Stimulated activated CD4-positive, alpha-beta T cell treated with anti-CD3 and anti-CD28 coated beads, Interleukin-1b, Interleukin-23, amount 100 ng/mL, for 1 hour (primary cell): ENCODE measurements at places on chromosomes 1 and 21.

DNA sequence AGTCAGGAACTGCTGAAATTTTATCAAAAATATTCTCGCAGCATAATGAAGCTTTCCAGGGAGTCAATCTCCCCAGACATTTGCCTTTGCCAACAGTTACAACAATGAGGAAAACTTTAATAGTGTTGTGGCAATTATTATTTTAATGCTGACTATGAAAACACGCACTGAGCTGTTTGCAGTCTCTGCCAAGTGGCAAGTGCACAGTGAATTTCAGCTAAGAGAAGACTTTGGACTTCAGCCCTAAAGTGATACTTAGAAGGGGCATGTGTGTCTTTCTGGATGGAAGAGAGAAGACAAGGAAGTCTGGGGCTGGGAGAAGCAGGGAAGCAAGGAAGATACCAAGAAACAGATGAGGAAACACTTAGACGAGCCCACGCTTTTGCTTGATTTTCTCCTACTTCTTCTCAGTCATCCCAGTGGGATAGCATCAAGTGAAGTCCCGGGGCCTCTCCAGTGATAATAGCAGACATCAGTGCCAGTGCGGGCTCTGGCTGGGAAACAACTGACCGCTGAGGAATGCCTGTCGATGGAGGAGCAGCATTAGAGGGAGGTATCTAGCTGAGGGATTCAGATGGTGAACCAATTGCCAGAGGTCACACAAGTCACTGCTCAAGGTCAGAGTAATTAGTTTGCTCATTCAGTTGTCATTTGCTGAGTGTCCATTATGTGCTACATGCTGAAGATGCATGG is 196.3 kb downstream of the TTLL7 start:
- DNase-seq = no peak

DNA sequence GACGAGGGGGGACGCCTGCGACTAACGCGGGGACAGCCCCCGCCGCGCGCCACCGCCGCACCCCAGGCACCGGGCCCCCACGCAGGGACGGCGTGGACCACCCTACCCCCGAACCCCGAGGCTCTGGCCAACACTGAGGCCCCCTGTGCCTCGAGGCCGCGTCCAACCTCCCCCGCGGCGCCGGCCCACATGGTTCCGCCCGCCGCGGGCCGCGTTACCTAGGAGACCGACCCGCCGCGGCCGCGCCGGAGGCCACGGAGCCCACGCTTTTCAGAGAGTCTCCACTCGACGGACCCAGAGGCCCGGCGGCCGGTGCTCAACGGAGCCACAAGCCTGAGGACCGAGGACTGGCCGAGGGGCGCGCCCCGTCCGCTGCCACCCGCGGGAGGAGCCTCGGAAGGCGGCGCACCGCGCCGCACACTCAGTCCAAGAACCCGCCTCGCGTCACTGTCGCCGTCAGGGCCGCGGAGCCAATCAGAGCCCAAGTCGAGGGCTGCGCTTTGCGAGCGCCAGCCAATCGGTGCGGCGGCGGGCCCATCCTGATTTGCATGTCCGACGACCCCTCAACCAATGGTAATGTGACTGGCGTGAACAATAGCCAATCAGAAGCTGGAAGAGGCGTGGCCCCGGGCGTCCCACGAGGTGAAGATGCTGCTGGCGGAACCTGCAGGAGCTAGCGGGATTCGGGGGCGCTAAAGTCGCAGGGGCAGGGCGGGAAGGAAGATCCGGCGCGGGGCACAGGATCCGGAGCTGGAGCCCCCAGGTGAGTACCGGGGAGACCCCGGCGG is at the start of gene NPHP4:
Gene NPHP4, minus strand, starts transcription at position 400 of the 788 bp plus-strand sequence. CDS start 6,136 bp downstream, outside the sequence.
- DNase-seq = peak; percentile 97

- DNase-seq = no peak
These were observed 31.6 kb downstream of the TGFB2 start for GRCh38 chr1:218376722-218377121.

GRCh38 chr1:197235355-197235754 is 32.7 kb upstream of the CRB1 start:
- DNase-seq = no peak

- DNase-seq = no peak
These were observed 12.5 kb downstream of the MACO1 start for GRCh38 chr1:25443030-25443699.

DNA sequence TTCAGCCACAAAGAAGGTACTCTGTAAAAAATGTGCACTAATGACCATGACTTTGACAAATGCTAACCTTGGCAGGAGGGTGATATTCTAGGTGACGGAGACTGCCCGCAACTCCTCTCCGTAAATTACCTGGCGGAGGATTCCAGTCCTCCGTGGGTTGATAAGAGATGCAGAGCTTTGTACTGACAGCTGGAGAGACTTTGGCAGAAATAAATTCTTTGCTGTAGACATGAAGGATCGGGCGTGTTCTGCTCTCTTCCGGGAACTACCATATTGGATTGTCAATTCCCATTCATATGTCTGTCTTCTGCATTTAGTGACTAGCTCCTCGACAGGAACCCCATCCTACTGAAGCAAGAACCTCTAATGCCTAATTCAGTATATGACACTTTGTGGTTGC is 158.3 kb upstream of the KAZN start:
- no peak for DNase-seq

- no peak for DNase-seq
These were observed 8.8 kb upstream of the NT5C1A start for GRCh38 chr1:39680751-39681150.

GRCh38 chr21:25462517-25462971 is 144.7 kb downstream of the MRPL39 start:
- DNase-seq = no peak

DNA sequence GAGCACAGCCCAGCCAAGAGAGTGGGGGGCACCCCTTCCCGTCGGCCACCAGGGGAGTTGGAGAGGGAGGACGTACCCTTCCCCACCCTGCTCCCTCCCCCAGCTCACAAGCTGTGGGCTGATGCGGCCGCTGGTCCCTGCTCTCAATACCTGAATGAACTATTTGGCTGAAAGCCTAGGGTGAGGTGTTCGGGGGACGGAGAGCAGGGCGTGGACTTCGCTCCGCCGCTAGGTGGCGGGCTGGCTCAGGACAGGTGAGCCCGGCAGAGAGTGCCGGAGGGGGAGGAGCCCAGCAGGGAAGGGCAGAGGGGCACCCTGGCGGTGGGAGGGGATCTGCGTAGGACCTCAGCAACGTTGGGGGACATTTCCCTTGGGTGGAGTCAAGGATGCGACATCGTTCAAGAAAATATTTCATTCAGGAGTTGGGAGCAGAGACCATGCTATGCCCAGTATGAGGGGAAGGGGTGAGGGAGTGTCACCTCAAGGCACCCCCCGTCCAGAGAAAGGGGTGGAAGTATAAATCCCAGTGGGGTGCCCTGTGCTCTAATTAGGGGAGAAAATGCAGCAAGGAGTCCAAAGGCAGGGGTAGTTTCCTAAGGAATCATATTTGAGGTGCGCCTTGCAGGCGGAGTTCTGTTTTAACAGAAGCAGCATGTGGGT is 12.0 kb upstream of the RHBG start:
- peak; percentile 33 for DNase-seq

DNA sequence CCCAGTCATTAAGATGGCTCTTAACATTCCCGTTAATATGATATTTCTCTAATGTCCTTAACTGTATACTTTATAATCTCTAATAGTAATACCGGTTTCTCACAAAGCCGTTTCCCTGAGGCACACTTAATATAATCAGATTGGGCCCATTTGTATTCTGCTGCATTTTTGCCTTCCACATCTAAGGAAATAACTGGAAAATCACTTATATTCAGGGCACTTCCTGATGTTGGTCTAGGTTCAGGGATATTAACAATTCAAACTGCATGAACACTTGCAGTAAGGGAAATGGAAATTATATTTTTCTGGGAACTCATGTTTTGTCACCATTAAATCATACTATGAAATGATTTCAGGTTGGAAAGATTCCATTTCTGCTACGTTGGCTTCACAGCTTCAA is 119.8 kb downstream of the TPR start:
- DNase-seq = no peak

DNA sequence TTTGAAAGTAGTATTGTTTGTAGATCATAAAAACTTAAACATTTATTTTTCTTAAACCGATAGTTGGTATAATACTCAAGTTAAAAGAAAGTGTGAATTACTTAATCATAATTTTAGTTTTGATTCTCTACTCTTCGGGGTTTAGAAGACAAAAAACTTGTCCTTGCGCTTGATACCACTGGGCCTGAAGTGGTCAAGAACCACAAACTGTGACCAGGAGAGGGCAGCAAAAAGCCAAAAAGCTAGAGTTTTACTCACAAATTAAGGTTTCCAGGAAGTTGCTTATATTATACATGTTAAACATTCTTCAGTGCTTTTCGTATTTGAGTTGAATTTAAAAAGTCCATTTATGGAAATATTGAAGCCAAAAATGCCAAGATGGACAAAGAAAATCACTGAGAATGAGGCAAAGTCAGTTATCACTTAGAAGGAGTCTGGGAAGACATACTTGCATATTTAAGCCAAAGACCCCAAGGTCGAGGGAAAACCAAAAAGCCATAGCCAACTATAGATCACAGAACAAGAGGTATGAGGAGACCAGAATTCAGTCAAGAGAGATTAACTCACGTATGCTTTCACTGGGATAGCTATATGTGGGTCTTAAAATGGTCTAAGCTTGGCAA is 34.2 kb downstream of the EFCAB7 start:
- DNase-seq = no peak

DNA sequence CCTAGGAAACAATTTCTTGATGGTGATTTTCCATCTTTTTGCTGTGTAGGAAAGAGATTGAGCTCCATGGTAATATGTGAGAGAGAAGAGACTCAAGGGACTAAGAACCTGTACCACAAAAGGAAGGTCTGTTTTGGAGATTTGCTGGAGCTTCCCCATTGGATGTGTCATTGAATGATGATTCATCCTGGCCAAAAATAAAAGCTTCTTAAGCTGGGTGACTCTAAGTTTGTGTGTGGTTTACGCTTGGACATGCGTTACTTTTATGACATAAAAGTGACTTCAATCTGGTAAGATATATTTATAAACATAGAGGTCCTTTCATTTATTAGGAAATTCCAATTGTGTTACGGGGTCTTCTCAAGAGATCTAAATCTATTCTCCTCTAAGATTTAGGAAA is 17.4 kb upstream of the IL19 start:
- no peak for DNase-seq

DNA sequence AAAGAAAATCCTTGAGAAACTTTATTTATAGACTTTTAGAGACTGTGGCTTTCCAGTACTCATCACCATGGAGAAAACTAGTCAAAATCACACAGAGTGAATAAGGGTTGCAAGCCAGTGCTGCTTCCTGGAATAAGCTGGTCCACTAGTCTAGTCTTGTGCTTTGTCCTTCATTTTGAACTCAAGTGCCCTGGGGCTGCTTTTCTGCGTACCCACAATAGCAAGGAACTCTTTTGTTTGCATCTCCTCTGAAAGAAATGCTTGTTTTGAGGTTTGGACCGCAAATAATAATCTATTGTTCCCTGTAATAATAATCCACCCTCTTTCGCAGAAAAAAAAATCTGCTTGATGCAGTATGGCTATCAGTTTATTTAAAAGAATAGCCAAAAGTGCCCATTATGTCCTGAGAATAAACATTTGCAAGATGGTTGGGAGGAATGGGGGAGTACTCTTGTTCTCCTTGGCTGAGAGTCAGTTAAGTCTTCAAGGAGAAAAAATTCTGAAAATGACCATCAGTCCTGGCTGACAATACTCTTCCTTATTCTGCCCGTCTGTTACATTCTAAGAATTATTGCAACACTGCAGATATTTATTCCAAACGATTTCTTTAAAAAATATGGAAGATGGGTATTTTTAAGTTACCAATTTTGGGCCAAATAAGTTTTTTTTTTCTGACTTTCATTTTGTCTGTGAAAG is 41.9 kb downstream of the MPZL1 start:
- no peak for DNase-seq

DNA sequence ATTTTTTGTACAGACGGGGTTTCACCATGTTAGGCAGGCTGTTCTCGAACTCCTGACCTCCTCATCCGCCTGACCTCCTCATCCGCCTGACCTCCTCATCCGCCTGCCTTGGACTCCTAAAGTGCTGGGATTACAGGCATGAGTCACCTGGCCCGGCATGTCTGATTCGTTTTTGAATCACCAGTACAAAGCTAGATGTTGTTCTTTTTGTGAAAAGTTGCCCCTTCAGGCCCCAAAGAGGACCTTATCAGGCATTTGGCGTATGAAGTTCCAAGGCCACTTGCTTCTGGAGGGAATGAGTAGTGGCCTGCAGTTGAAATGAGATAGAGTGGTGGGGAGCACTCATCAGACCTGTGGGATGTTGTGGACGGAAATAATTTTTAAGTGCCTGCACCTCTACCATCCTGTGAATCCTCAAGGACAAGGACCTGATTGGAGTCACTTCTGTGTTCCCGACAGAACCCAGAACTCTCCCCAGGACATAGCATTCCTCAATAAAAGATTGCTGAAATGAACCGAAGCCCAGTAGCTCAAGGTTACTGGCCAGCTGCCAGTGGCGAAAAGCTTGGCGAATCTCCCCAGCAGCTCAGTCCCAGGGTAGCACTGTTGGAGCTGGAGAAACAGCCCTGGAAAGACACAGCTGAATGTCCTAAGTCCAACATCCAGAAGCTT is 50.1 kb downstream of the NDUFS5 start:
- no peak for DNase-seq

- DNase-seq = no peak
These were observed 7.0 kb upstream of the CDK11B start for GRCh38 chr1:1665815-1666251.

DNA sequence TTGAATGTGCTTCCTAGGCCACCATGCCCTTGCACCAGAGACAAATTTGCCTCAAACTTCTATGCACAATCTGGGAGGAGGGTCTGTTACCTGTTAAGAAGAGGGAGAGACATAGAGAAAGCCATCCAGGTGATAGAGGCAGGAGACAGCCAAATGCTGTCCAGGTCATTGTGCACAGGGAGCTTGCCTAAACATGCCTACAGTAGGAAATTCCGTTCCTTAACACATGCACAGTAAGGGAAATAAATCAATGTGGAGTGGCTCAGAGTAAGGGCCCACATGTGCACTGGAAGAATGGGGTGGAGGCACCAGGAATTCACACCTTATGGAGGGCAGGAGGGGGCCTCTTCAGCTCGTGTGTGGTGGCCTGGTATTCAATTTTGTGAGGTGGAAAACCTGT is 19.5 kb upstream of the CREG1 start:
- no peak for DNase-seq

DNA sequence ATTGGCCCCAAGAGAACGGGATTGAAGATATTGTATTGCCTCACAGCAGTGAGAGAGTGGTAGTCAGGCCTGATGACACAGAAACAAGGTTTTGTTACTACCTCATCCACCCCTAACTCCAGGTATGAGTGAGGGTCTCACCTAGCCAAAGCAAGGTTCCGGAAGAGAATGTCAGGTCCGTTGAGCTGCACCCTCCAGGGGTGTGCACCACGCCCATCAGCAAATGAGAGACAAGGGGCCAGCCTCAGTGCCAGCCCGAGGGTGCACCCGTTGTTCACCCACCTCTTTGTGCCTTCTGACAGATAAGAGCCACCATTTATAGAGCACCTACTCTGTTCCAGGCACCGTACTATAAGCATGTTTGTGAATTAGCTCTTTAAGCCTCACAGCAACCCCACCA is 121.9 kb upstream of the IPO9 start:
- DNase-seq = no peak

GRCh38 chr1:68725001-68725752 is 228.3 kb upstream of the DEPDC1 start:
- DNase-seq = no peak

GRCh38 chr1:10217748-10218441 is 7.5 kb downstream of the KIF1B start:
- no peak for DNase-seq

GRCh38 chr1:24641646-24642151 is 1.4 kb upstream of the SRRM1 start:
- DNase-seq = no peak
